Heart right ventricle (tissue), 16 donors: ENCODE measurements at places on chromosomes 2 and 18.

GRCh38 chr2:23618265-23618664 is 233.3 kb downstream of the KLHL29 start:
- no peaks in the 10 kb centered on the region for H3K36me3 ChIP-seq
- H3K27ac ChIP-seq: peak overlapping the region; percentile 85
- peak overlapping the region; percentile 7 for H3K4me3 ChIP-seq
- DNase-seq: no peak

DNA sequence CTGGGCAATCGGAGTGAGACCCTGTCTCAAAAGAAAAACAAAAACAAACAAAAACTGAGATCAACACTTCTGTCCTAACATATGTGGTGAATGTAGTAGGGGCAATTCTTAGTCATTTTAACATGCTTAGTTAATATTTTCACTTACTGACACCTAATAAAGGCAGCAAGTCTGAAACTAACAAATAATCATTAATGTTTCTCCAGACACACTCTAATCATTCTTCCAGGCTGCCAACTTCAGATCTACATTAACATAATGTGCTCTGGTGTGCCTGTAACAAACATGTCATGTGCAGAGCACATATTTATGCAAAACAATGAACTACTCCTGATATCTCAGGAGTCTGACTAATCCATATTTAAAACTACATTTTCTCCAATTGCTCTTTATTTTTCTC is 6.0 kb downstream of the KRCC1 start:
- DNase-seq: no peak
- H3K36me3 ChIP-seq: no peaks in the 10 kb centered on the region
- no peak overlapping the region for H3K4me3 ChIP-seq
- H3K27ac ChIP-seq: no peak overlapping the region
- H3K4me1 ChIP-seq: peaks cover 43% of the 10 kb centered on the region

DNA sequence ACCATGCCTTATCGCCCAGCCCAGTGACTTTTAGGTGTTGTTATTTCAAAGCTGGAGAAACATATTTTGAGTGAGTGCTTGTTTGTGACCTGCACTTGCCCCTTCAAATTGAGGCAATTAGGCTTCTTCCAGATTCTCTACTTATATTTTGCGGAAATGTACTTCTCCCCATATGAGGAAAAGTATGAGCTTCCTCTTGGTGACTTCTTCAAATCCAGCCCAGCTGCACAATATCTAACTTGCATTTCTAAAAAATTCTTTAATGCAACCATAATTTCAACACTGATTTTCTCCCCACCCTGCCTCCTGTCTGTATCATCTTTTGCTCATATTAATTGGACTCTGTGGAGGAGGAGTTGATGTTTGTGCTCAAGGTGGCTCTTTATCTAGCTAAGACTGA is 391.2 kb upstream of the POU3F3 start:
- no peaks in the 10 kb centered on the region for H3K27me3 ChIP-seq
- no peak overlapping the region for H3K27ac ChIP-seq
- H3K36me3 ChIP-seq: no peaks in the 10 kb centered on the region
- no peaks in the 10 kb centered on the region for H3K4me1 ChIP-seq
- no peak for DNase-seq

DNA sequence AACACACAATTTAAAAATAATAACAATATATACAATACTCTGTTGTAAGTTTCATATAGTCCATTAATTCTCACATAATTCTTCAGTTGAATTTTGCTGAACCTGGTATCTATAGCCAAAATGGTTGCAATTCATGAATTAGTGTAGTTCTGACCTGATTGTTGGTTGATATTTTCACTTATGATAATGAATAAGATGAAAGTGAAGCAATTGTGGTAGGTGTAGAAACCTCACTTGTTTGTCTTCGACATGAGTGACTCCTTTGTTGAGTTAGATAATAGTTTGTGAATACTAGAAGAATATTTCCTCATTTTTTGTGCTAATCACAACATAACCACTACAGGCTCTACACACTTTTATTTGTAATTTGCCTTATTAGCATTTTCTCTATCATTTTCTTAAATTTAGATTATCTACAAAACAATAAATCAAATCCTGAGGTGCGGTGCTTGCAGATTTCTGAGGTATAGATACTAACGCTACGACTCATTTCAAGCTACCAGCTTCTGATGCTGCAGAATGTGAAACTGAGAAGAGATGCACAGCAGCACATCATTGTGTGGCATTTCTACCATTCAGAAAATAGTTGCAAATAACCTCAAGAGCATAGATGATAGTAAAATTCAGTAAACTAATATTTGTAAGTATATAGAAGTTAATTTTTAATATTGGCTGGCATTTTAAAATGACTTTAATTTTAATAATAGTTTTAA is 117.9 kb downstream of the KCNH7 start:
- no peaks in the 10 kb centered on the region for H3K36me3 ChIP-seq
- H3K4me3 ChIP-seq: no peak overlapping the region
- no peak overlapping the region for H3K27ac ChIP-seq
- no peak for DNase-seq

DNA sequence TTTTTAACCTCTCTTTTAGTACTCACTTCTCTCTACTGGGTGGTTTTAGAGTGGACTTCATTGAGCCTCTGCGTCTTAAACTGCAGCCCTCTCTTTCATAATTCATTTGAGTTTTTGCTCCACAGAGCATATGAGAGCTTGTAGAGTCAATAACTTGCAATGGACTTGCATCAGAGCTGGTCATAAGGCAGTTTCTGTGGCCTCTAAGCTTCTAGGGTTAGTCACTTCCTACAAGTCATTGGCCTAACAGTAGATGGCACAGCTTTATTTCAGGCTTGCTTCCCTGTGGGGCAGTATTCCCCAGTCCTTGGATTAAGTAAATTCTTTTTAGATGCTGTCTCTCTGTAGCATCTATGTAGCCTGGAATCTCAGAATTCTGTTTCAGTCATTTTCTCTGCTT is 1435.7 kb downstream of the LRP1B start:
- H3K36me3 ChIP-seq: no peaks in the 10 kb centered on the region
- H3K4me3 ChIP-seq: no peak overlapping the region
- no peaks in the 10 kb centered on the region for H3K27me3 ChIP-seq
- no peaks in the 10 kb centered on the region for H3K4me1 ChIP-seq
- no peak overlapping the region for H3K27ac ChIP-seq

DNA sequence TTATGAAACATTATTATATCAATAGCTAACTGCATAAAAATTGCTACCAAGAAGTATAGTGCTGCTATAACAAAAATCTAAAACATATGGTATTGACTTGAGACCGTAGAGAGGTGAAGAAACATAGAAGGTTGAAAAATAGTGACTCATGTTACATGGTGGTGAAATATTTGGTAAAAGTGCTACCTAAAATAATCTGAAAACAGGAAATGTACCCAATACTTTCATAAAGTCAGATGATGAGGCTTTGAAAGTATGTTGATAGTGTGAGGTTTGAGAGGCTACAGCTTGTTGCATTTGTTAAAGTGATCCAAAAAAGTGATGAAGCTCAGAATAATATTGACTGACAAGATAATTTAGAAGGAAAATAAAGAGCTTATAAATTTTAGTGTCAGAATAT is 718.7 kb upstream of the SLC8A1 start:
- H3K27me3 ChIP-seq: no peaks in the 10 kb centered on the region
- no peaks in the 10 kb centered on the region for H3K36me3 ChIP-seq
- no peaks in the 10 kb centered on the region for H3K4me1 ChIP-seq
- H3K27ac ChIP-seq: no peak overlapping the region
- H3K4me3 ChIP-seq: no peak overlapping the region

GRCh38 chr18:25350489-25351251 is 1.3 kb downstream of the ZNF521 start:
- peaks cover 42% of the 10 kb centered on the region for H3K4me1 ChIP-seq
- H3K36me3 ChIP-seq: no peaks in the 10 kb centered on the region
- no peaks in the 10 kb centered on the region for H3K27me3 ChIP-seq
- peak overlapping the region; percentile 77 for H3K4me3 ChIP-seq
- peak; percentile 60 for DNase-seq

- DNase-seq: no peak
- no peaks in the 10 kb centered on the region for H3K27me3 ChIP-seq
- no peaks in the 10 kb centered on the region for H3K4me1 ChIP-seq
- H3K4me3 ChIP-seq: no peak overlapping the region
- no peak overlapping the region for H3K27ac ChIP-seq
- no peaks in the 10 kb centered on the region for H3K36me3 ChIP-seq
Measured at GRCh38 chr2:158253170-158253569, 151.5 kb downstream of the UPP2 start.

- no peaks in the 10 kb centered on the region for H3K4me1 ChIP-seq
- no peaks in the 10 kb centered on the region for H3K27me3 ChIP-seq
- no peaks in the 10 kb centered on the region for H3K36me3 ChIP-seq
- DNase-seq: no peak
- no peak overlapping the region for H3K27ac ChIP-seq
- no peak overlapping the region for H3K4me3 ChIP-seq
Measured at GRCh38 chr2:40178971-40179370, 272.9 kb downstream of the SLC8A1 start.

DNA sequence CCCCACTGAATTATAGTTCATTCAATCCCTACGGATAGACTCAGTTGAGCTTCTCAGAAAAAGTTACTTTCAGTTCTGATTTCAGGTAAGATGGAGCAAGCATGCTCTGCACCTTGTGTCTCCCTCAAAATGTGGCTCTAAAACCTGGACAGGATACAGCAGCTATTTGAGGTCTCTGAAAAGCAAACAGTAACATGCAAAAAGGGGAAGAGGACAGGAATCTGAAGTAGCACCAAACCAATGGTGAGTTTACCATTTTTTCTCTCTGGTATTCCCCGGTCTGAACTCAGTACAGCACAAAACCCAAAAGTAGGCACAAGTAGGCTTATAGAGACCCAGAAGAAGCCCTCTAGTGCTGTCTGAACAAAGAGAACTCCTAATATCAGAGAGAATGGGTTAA is 34.1 kb downstream of the LANCL1 start:
- H3K36me3 ChIP-seq: no peaks in the 10 kb centered on the region
- H3K27me3 ChIP-seq: no peaks in the 10 kb centered on the region
- H3K4me3 ChIP-seq: no peak overlapping the region
- DNase-seq: no peak

DNA sequence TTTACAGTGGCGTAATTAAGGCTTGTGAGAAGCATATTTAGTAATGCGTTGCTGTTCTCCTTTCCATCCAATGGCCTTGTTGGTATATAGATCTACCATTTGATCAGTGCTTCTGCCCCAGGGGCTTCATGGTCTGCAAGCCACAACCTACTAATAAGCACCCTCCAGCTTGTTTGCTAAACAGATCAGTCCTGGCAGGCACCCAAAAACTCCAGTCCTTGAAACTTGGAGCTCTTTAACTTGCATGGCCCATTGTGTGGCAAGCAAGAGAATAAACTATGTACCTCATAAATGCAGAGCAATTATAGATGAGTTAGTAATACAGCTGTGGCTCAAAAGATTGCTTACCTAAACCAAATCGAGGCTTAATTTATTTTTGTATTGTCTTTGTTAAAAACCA is 158.5 kb downstream of the FTCDNL1 start:
- no peaks in the 10 kb centered on the region for H3K4me1 ChIP-seq
- H3K4me3 ChIP-seq: no peak overlapping the region
- H3K27me3 ChIP-seq: no peaks in the 10 kb centered on the region
- H3K36me3 ChIP-seq: no peaks in the 10 kb centered on the region
- peak; percentile 13 for DNase-seq

GRCh38 chr2:130864830-130865800 is 28.4 kb downstream of the ARHGEF4 start:
- H3K27me3 ChIP-seq: peaks cover 6% of the 10 kb centered on the region
- no peaks in the 10 kb centered on the region for H3K36me3 ChIP-seq
- no peak overlapping the region for H3K4me3 ChIP-seq
- DNase-seq: no peak
- no peak overlapping the region for H3K27ac ChIP-seq
- H3K4me1 ChIP-seq: no peaks in the 10 kb centered on the region

DNA sequence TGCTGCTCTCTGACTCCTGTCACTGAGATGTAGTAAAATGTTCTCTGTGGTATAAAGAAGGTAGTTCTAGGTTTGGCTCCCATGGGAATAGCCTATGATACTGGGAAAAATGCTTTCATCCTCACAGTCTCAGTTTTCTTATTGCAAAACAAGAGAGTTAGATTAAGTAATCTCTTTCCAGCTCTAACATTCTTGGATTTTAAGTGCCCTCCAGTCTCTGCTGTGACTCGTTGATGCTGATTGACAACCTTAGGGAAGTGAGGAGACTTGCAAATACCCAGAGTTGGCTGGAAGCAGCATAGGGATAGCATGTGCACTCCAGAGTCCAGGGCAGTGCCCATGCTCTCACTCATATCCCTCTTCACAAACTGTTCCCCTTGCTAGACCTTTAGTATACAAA is 534.9 kb downstream of the SLC4A3 start:
- H3K27me3 ChIP-seq: no peaks in the 10 kb centered on the region
- no peaks in the 10 kb centered on the region for H3K4me1 ChIP-seq
- no peak for DNase-seq
- H3K4me3 ChIP-seq: no peak overlapping the region
- H3K27ac ChIP-seq: no peak overlapping the region

- no peaks in the 10 kb centered on the region for H3K4me1 ChIP-seq
- no peaks in the 10 kb centered on the region for H3K27me3 ChIP-seq
- no peaks in the 10 kb centered on the region for H3K36me3 ChIP-seq
- no peak for DNase-seq
- H3K27ac ChIP-seq: no peak overlapping the region
Measured at GRCh38 chr18:66895631-66896030, 291.7 kb upstream of the CDH19 start.

DNA sequence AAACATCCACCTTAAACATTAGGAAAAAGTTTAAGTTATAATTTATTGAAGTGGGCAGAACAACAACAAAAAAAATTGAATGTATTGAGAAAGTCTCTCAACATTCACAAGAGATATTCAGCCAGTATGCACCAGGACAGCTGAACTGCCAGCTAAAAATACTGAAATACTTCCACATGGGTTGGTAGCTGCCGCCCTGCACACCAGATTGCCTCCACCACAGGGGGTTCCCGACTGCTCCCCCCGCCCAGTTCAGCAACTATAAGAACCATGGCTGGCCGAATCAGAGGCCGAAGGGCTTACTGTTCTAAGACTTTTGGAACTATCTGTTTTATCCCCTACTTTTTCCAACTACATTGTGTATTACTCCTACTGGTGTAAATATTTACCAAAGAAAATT is 150.0 kb upstream of the LRP1B start:
- no peaks in the 10 kb centered on the region for H3K4me1 ChIP-seq
- no peak overlapping the region for H3K27ac ChIP-seq
- no peak overlapping the region for H3K4me3 ChIP-seq
- no peaks in the 10 kb centered on the region for H3K27me3 ChIP-seq
- no peaks in the 10 kb centered on the region for H3K36me3 ChIP-seq
- no peak for DNase-seq

- no peaks in the 10 kb centered on the region for H3K36me3 ChIP-seq
- DNase-seq: no peak
- no peaks in the 10 kb centered on the region for H3K4me1 ChIP-seq
- H3K27me3 ChIP-seq: no peaks in the 10 kb centered on the region
- H3K4me3 ChIP-seq: no peak overlapping the region
Measured at GRCh38 chr2:182230561-182230960, 196.3 kb downstream of the PDE1A start.

GRCh38 chr2:175806570-175806969 is 195.5 kb downstream of the LNPK start:
- no peak overlapping the region for H3K4me3 ChIP-seq
- DNase-seq: no peak
- H3K4me1 ChIP-seq: no peaks in the 10 kb centered on the region
- H3K27me3 ChIP-seq: no peaks in the 10 kb centered on the region
